ENCODE measurements at places on chromosomes 13 and 19.

- DNase-seq, result no peak
Observed at GRCh38 chr13:113297370-113298042, 467 bp downstream of the LAMP1 start.

DNA sequence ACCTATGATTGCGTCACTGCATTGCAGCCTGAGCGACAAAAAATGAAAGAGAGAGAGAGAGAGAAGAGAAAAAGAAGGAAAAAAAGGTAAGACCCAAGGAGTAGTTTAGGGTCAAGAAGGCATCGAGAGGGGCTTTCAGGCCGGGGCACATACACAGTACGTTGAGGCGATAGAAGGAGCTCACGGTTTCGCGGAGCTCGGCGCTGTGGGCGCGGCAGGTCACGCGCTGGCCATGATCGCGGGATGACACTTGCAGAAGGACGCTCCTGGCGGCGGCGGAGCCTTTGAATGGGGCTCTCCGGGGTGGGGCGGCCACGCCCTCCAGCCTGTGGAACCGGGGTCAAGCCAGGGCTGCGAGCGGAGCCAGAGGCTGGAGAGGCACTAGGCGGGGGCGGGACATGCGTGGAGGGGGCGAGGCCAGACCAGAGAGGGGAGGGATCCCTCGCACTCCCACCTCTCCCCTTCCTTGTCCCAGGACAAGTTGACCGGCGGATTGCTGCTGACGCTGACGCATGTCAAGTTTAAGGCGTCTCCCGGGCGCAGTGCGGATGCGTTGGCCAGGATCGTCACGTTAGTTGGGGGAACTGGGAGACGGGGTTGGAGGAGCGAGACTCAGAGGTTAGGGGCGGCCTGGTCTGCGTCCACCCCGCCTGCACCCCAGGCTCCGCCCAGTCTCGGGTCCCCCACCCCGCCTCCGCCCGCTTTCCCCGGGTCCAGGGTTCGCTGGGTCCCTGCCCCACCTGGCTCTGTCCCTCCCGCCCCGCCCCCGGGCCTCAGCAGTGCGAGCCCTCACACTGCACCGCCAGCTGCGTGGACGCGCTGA lies 6.9 kb downstream of the NPHS1 start:
- DNase-seq, result no peak

GRCh38 chr13:59094181-59094580 lies 1069.5 kb downstream of the DIAPH3 start:
- no peak for DNase-seq

DNA sequence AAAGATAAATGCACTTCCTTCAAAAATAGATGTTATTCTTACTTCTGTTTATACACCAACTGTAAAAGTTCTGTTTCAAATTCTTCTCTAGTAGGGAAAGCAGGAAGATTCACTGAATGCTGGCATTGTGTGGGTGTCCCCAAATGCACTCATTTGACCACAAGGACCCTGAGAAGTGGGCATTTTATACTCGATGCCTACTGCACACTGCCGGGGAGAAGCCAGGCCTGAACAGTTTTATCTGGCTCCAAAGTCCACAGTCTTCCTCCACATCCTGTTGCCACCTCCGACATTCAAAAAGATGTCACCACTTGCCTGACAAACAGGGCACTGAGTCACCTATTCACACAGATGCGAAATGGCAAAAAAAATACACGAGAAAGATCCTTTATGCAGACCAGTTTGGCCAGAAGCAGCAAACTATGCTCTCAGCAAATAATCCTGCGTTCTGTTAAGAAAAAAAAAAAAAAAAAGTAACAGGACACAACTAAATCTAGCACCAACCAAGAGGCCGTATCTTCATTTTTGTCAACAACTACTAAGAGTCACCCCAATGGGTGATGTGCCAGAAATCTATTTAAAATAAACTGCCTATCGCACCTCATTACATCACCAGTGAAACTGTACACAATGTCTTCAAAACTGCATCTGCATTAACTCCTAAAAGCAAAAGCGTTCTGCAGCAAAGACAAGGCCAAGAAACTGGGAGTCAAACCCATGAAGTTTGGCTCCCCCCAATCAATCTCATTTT lies 6.2 kb downstream of the ZC3H4 start:
- DNase-seq, result peak; percentile 72

GRCh38 chr19:8731428-8732169 lies 10.2 kb downstream of the OR2Z1 start:
- no peak for DNase-seq

DNA sequence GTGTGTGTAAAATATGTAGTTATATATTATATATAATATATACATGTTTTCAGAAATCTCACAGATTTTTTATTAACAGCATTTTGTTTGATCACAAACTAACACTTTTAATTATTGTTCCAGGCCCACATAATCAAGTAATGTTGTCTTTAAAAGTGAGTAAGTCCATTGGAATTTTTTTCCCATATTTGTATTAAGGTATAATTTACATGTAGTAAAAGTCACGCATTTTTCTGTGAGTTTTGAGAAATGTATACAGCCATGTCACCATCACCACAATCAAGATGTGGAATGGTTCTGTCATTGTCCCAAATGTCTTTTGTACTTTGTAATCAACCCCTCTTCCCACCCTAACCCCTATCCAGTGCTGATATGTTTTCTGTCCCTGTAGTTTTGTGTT lies 120.0 kb upstream of the RFC3 start:
- DNase-seq, result no peak

- DNase-seq, result no peak
Observed at GRCh38 chr13:48431987-48432615, 19.2 kb upstream of the LPAR6 start.

- no peak for DNase-seq
Observed at GRCh38 chr19:8034178-8034525, 18.4 kb upstream of the CCL25 start.

DNA sequence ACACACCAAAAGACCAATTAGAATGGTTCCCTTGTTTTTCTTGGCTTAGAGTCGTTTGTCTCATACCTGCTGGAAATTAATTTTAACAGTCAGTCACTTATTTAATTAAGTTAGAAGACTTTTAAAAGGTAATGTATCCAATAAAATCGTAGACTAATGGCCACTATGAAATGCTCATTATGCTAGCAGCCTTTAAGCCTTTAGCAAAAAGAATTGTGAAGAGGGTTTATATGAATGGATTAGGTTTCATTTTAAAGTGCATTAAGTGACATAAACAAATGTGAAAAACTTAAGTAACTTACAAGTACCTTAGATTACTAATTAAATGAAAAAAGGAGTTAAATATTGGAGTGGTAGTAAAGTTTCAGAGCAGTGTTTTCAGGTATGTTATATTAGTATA lies 139.6 kb downstream of the RXFP2 start:
- no peak for DNase-seq

DNA sequence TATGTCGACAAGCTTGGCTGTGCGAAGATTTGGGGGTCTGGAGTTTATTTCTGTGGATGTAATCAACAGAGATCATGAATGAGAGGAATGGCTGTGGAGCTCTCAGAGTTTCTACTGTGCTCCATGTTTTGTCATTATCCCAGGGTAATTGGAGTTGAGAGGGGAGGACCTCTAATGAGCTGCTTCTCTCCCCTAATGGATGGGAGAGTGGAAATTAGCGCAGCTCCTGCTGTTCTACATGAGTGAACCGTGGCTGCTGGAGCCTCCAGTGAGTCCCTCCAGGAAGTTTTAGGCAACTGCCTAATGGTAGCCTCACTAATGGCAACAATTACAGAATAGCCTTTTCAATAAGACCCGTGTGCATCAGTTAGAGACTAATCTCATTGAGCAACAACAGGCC lies 31.3 kb upstream of the FGF9 start:
- no peak for DNase-seq

Data from NCI-H460 (cell line).